ENCODE measurements at places on chromosomes 5 and 9.

DNA sequence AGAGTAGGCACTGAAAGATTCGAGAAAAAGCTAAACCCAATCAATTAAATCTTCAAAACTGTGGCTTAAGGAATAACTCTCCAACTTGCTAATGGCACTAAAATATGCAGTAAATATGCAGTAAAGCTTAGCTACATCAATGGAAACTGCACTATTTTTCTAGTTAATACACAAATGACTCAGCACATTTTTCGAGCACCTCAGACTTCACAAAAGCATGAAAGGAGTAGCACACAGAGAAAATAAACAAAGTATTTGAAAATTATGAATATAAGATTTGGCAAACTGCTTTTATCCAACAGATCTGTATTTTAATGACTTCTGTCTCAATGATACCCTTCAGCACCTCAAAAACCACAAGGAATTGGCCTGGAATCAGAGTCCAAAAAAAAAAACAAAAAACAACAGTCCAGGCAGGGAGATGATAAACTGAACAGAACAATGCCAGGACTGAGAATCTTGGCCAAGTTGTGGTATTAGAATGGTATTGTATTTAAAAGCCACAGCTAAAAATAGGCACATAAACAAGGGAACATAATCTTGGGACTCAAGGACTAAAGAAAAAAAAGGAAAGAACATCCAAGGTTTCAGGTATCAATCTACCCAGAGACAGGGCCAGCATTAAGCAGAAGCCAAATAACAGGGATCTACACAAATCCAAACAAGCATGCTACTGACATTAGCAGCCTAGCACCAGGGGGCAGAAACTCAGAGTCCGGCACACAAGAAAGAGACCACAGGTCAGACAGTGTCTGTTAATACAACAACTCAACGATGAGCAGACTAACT, 21.4 kb downstream of the TMEM245 start:
- no peak for DNase-seq

GRCh38 chr9:31500422-31500821, 884.0 kb upstream of the ACO1 start:
- DNase-seq, result no peak

DNA sequence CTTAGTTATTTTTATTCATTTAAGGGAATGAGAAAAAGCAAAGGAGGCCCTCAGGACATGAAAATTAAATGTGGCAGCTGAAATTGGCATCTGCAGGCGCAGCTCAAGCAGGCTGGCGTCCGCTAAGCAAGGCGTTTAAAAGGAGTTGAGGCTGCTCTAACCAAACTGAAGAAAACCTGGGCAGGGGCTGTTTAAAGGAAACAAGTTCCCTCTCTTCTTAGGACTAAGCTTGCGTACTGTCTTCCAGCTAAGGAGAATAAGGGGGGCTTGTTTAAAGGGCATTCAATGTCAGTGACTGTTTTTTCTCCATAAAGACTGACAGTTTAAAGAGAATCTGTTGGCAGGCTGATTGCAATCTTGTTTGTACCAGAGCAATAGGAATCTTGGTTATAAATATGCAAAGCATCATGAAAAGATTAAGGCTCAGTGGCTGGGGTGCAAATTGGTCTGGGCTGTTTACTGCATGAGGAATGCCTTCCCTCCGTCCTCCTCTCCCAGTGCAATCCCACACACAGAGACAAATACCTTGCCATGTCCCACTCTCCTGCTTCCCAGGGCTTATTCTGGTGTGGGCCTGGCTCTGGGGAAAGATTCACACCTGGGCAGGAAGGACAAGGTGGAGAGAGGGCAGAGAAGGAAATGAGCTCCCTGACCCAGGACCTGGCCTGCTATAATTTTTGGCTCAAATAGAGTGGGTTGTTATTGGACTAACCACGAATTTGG, 85.9 kb upstream of the LIFR start:
- no peak for DNase-seq

DNA sequence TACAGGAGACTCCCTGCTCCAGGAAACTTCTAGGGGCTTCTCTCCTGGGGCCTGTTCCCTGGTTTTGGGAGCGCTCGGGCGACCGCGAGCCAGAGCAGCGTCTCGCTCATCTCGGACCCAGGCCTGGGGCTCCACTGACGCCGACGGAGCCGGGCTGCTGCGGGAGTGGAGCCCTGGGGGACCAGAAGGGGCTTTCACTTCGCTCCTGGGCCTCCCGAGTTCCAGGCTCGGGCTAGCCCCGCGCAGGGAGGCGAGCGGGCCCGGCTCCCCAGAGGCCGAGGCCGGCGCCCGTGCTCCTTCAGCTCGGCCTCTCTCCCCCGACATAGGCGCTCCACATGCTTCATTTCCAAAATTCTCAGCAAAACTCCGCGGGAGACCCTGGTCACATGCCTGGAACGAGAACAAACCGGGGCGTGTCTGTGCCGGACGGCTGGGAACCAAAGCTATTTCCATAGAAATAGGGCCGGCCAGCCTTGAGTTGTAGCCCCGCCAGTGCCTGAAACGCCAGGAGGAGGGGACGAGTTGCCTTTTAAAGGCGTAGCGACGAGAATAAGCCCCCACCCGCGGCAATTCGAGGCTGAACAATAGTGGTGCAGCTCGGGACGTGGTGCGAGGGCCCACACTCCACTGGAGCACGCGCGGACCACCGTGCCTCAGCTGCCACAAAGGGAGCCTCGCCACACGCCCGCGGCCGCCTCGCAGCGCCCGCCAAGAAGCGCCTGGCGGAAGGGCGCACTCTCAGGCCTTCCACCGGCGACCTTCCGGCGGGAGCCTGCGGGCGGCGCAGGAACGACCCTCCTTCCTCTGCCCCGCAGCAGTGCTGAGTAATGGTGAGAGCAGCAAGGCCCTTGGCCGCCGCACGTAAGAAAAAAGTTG, 1.1 kb upstream of the G3BP1 start:
- no peak for DNase-seq

GRCh38 chr5:69265931-69266330, 31.2 kb downstream of the CDK7 start:
- peak; percentile 57 for DNase-seq

DNA sequence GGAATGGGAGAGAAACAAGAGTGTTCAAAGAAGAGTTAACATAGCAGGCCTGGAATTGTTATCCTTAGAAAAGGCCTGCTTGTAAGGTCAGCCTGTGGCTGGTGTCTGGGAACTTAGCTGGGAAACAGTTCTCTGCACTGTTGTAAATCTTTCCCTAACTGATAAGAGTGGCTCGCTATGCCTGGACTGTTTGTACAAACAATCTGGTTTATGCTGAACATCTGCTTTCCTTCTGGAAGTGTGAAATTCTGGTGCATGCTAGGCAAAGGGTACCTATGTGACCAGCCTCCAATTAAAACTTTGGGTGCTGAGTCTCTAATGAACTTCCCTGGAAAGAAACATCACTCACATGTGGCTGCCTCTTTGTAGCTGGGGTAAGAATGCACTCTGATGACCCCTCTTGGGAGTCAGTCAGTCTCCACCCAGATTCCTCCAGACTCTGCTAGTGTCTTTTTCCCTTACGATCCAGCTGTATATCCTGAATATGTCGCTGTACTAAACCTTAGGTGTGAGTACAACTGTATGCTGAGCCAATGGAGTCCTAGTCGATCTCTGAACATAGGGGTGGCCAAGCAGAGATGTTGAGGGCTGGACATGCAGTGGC, 16.5 kb downstream of the SPARC start:
- DNase-seq, result no peak

DNA sequence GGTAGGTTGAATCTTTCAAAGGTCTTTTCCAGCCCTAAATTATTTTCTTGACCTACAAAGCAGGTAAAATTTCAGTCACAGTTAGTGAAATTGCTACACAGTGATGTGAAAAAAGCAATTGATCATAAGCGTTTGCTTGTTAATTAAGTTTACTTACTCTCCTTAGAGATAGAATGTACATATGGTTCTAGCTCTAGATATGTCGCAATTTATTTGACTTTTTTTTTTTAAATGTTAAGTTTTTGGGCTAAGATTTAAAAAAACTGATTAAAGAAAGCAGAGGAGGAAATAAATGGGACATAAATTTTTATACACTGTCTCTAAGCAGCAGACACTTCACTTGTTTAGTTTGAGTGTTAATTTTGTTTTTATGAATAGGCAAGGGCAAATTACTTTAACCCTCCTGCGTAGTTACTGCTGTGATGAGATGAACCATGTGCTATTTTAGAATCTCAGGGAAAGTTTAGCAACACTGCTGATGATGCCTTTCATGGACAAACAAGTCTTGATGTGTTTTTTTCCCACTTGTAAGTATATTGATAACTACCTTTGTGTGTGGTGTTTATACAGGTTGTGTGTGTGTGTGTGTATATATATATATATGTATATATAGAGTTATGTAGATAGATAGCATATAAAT, 38.3 kb upstream of the FAM120AOS start:
- no peak for DNase-seq

DNA sequence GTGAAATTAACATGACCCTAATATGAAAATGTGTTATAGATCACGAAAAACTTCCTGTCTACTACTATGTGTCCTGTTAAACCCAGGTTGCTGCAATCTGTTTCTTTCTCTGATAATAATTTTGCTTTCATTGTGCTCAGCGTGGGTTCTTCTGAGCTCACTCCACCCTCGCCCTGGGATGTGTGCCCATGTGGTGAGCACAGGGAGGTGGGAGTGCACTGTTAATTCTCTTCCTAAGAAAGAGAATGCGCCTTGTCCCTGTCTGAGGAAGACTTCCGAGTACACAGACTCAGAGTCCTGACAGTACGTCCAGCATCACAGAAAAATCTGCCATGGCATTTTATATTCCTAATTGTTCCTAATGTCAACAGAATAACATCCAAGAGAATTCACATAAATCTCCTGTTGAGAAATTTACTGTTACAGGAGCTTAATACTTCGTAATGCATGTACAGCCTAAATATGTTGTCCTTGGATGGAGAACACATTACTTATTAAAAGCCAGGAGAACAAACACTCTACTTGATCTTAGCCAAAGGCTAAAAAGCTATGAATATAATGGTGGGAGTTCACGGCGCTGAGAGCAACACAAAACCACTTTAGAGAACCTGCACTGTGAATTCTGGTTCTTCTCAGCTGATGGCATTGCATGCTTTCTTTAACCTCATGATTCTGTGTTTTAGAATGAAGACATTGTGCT, 102.6 kb downstream of the PDE4D start:
- DNase-seq, result no peak

DNA sequence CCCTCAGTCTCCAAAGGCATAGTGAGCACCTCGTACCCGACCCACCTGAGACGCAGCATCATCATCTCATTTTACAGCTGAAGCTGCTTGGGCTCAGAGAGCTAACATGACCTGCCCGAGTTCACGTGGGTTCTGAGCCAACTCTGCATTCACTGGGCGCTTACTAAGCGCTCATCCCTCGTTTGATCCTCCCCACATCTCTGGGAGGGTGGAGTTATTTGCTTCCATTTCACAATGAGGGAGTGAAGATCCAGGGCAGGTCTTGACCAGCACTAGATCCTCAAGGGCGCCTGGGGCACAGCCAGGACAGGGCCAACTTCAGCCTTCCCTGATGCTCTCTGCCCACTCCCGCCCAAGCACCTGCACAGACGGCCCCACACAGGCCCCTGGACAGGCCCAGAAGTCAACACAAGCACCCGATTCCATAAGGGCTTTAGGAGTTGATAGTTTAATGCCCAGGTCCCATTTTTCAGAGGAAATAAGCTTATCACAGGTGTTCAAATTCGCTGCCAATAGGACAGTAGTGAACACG, 80.8 kb downstream of the HRH2 start:
- no peak for DNase-seq

GRCh38 chr5:169791251-169791650, 154.2 kb downstream of the DOCK2 start:
- no peak for DNase-seq

DNA sequence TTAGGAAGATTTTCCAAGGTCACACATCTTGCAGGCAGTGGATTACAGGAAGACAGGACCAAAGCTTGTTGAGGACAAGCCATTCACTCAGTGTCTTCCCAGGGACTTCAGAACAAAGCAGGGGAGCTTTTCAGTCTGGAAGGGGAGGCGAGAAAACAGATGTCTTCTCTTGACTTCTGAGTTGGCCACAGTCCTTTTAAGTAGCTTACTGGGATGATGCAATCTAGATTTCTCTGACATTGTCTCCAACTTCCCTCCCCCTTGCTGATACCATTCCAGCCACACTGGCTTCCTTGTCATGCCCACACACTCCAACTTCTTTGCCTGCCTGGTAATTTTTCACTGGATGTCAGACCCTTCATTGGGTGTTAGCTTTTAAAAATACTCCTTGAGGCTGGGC, 174.2 kb upstream of the TBC1D2 start:
- no peak for DNase-seq

DNA sequence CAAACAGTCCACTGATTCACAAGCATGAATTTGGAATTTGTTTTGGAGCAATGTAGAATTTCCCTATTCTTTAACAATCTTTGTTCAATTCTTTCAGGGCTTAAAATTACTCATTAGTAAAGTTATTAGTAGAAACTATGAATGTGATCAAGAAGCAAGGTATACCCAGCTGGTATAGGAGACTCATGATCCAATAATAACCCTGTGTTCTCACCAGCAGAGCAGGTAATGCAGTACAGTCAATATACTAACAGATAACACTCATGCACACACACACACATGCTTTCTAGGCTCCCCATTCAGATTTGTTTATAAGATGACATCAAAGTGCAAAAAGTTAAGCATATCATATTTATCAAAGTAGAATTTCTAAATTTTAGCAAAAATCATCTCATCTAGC, 445.2 kb downstream of the ELAVL2 start:
- DNase-seq, result no peak

DNA sequence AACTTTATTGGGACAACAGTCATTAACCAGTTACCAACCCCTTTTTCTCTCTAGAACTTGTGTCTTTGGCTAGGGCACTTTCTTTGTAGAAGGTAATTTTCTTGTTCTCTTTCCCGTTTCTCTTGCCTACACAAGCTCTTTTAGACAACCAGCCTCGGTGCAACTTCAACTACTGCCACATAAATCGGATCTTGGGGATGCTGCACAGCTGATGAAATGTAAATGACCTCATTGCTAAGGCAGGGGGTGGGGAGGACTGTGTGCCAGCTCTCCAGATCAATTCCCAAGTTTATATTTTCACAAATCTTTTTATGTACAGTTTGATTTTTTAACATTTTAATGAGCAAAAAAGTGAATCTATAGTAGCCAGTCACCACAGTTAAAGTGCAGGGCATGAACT, 157.6 kb downstream of the DENND1A start:
- no peak for DNase-seq

DNA sequence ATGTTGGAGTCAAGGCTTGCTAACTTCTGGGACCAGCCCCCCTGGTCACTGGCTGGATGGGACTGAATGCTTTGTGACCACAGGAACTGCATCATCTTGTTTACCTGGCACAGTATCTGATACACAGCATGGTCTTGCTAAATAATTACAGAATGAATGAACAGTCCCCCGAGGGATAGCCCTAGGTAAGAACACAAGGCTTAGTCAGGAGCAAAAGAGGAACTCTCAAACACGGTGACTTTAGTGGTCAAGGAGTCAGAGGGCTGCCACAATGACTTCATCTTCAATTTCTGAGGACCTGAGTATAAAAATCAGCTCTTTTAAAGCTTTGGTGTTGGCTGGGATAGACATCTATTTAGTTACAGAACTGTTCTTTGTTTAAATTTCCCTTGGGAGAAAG, 15.1 kb upstream of the CXCL14 start:
- DNase-seq, result no peak

GRCh38 chr5:39273314-39273954, 54.1 kb upstream of the FYB1 start:
- DNase-seq, result no peak

- no peak for DNase-seq
Observed at GRCh38 chr5:177304392-177305119, 957 bp downstream of the PRELID1 start.

GRCh38 chr9:137452006-137452760, 7.0 kb downstream of the NSMF start:
- DNase-seq, result no peak

Measured in iPS DF 6.9 (cell line).